ENCODE measurements at places on chromosomes 7 and 10.

DNA sequence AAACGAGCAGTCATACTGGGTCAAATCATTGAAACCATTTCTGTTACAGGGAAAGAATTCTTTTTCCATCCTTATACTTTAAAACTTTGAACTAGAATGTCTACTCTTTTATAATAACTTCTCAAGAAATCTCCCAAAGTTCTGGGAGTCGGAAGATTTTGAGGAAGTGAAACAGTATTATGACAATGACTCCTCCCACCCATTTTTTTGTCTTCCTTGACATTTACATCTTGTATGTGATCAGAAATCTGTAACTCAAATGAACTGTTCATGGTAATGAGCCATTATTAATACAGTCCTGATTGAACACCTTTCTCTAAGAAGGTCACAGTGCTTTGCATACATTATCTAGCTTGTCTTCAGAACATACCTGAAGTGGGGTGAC, 227.4 kb downstream of the CELF2 start:
- DNase-seq: no peak

GRCh38 chr7:50649259-50649885, 84.2 kb upstream of the DDC start:
- DNase-seq: no peak

GRCh38 chr7:38142736-38143135, 35.3 kb upstream of the STARD3NL start:
- no peak for DNase-seq

DNA sequence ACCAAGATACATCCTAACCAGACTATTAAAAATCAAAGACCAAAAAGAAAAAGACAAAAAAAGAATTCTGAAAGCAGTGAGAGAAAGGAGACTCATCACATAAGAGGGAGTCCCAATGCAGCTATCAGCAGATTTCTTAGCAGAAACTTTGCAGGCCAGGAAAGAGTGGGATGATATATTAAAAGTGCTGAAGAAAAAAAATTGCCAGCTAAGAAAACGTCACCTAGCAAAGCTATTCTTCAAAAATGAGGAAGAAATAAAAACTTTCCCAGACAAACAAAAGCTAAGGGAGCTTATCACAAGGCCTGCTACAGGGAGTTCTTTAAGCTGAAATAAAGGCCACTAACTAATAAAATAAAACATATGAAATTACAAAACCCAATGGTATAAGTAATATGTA, 40.5 kb upstream of the CDK6 start:
- DNase-seq: no peak

GRCh38 chr7:97731736-97732564, at the start of gene TAC1:
TSS of gene TAC1 (plus strand) at chr7:97732086. CDS start at chr7:97732613, 527 bp downstream.
- DNase-seq: no peak

- DNase-seq: no peak
Measured at GRCh38 chr10:119675483-119676170, 24.4 kb downstream of the BAG3 start.
